ENCODE measurements at places on chromosomes 2 and 18.

DNA sequence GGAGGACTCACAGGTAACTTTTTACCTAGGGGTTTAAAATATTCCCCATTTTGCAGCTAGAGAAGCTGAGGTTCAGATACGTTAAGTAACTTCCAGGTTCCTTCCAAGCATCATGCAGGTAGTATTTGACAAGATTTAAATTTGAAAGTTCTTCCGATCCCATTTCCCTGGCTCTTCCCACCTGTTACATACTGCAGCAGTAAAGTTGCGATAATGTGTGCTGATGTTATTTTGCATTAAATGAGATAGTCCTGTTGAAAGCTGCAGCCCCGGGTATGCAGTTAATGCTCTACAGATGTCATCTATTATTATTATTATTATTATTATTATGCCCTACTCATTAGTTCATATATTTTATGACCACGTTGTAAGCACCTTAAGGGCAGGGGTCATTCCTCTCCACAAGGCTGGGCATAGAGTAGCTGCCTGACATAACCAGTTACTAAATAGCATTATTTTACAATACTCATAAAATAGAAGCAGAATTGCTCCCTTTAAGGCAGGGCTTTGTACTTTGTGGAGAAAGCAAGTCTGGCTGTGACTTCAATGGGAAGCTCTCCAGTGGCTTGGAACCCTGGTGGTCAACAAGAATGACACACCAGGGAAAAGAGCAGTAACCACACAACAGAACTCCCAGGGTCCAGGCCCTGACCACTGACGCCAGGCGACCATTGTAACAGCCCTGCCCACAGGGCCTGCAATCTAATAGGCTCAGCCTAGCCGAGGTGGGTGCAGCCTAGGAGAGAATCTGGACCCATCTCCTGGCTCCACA lies 112.0 kb upstream of the STPG4 start:
- DNase-seq, result no peak

DNA sequence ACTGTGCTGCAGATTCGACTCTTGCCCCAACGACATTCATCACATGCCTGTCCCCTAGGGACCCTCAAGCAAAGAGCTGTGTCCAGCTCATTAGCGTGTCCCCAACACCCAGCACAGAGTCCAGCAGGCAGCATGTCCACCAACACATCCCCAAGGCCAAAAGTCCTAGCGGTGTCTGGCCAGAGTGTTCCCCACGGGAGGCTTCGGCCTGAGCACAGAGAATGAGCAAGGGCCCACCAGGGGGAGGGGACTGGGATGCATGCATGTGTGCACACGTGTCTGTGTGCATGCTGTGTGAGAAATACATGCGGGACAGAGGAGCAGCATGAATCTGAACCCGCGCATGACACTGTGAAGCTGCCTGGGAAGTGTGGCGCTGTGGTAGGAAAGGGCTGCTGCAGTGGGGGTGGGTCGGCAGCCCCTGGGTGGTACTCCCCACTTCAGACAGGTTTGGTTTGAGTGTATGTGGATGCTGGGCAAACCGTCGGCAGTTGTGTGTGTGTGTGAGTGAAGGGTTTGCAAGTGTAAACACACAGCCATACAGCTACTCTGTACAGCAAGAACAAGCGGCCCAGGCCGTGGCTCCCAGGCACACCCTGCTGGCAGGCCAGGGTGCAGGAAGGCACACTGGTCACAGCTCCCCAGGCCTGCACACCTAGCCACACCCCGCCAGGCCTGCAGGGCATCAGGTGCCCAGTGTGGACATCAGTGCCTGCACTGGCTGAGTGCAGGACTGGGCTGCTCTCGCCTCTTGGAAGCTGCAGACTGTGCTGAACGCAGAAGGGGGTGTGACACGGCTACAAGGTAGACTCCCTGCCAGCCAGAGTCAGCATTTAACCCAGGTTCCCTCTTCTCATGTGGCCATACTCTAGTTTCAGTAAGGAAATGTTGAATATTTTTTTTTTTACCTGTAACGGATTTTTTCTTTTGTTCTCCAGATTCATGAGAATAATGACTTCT lies 19.5 kb upstream of the HES6 start:
- no peak for DNase-seq

GRCh38 chr2:210172219-210172575 lies 988 bp upstream of the KANSL1L start:
- DNase-seq, result no peak

GRCh38 chr2:98465456-98466226 lies 21.0 kb downstream of the INPP4A start:
- DNase-seq, result peak; percentile 75

- no peak for DNase-seq
Observed at GRCh38 chr18:63087421-63088230, 231.9 kb downstream of the BCL2 start.

- DNase-seq, result no peak
Observed at GRCh38 chr18:59144483-59144882, 4.8 kb downstream of the SEC11C start.

- no peak for DNase-seq
Observed at GRCh38 chr2:237141571-237142051, 55.9 kb downstream of the COPS8 start.

GRCh38 chr2:169397697-169398096 lies 35.4 kb upstream of the LRP2 start:
- DNase-seq, result no peak

DNA sequence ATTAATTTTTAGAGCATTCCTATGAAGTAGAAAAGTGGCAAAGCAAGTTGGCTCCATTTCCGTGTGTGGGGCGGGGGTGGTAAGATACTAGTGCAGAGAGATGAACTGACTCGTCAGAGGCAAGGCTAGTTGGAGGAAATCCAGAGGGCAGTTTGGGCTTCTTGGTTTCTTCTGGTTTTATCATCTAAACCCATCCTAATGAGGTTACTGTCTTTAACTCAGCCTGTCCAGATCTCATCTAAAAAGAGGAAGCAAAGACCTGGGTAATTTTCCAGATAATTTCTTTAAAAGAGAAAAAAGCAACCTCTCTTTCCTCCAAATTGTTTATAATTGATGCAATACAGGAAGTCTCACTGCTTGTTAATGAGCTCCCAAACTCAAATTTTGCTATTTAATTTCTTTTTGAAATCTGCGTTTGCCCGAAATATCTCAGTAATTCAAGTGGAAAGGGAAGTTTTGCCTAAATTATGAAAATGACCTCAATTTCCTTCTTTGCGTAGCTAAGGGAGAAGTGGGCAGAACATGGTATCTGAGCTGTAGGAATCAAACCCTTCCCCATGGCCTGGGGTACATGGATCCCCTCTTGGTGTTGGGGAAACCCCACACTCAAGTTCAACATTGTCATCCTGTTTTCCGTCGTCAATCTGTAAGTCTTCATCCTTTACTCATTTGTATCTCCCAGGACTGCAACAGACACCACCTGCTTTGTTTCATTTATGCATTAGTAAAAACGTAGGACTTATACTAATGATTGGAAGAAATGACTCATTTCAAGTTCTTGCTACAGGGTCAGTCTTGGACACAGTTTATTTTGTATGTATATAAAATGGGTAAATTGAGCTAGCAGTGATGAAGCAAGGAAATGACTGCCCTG lies 89.1 kb upstream of the KLF7 start:
- DNase-seq, result no peak

- peak; percentile 94 for DNase-seq
Observed at GRCh38 chr2:6103949-6104348, 411.8 kb downstream of the SOX11 start.

DNA sequence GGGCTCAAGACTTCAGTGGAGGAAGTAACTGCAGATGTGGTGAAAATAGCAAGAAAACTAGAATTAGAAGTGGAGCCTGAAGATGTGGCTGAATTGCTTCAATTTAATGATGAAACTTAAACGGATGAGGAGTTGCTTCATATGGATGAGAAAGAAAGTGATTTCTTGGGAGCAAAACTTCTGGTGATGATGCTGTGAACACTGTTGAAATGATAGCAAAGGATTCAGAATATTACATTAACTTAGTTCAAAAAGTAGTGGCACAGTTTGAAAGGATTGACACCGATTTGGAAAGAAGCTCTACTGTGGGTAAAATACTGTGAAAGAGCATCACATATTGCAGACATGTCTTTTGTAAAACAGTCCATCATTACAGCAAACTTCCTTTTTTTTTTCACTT lies 638.0 kb downstream of the NYAP2 start:
- no peak for DNase-seq

DNA sequence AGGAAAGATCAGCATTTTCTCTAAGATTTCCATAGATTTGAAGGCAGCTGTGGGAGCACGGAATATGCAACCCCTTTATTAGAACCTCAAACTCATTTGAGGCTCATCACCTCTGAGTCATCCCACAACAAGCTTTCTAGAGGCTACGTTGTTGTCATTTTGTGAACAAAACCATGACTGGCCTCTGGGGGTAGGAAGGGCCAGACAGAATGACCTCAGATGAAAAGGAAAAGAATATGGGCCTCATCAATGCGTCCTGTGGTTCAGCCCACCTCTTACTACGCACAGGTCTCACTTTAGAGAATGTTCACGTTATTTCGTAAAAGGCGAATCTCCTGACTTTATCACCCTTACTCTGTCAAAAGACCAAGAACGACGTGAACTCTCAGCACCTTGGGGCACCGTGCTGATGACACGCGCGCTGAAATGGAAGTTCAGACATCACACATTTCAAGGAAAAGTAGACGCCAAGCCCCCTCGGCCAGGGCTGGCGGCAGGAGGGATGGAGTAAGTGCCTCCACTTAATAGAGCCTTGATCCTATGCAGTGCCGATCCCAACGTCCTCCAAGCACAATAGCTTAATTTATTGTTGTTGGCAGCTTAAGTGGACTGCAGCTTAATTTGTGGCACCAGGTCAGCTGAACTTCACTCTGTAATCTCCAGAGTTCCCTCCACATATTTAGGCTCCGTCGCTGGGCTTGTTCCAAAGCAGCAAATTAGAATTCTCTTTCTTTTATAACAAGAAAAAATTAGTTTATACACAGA lies 208.3 kb downstream of the EIPR1 start:
- no peak for DNase-seq

DNA sequence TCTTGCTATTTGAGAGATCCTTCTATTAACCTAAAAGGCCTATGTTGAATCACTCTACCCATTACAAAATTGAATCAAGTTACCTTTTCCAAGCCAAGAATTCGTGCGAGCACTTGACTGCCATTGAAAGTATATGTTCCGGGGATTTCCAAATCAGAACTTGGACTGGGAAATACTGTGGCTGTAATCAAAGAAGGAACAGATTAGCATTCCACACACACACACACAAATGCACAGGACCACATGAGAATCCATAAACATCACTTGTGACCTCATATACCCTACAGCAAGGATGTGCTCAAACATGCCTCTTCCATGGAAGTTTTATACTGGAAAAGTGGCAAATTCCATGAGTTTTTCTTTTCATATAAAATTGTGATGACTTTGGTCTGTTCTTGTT lies 86.0 kb downstream of the ABCA12 start:
- no peak for DNase-seq

GRCh38 chr2:206531996-206532543 lies 88.7 kb downstream of the ADAM23 start:
- DNase-seq, result no peak

DNA sequence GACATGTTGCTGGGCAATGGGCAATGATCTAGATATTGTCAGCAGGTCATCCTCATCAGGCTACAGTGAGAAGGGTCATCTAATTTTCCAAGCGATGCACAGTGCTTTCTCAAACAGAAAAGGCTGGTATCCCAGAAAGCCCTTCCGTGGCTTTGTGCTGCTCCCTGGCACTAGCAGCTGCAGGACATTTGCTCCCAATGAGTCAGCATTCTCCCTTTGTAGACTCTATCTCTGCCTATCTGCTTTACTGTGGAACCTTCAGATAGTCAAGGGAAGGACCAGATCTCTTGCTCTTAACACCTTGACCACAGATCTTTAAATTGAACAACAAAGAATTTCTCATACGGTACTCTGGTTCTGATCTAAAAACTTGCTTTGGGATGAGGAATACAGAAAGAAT lies 101.4 kb downstream of the CDH2 start:
- DNase-seq, result no peak

- no peak for DNase-seq
Observed at GRCh38 chr2:174439323-174439722, 43.8 kb downstream of the SCRN3 start.

- DNase-seq, result no peak
Observed at GRCh38 chr18:62323483-62324180, 1.5 kb upstream of the TNFRSF11A start.

- no peak for DNase-seq
Observed at GRCh38 chr18:36442717-36443116, 145.2 kb downstream of the FHOD3 start.

DNA sequence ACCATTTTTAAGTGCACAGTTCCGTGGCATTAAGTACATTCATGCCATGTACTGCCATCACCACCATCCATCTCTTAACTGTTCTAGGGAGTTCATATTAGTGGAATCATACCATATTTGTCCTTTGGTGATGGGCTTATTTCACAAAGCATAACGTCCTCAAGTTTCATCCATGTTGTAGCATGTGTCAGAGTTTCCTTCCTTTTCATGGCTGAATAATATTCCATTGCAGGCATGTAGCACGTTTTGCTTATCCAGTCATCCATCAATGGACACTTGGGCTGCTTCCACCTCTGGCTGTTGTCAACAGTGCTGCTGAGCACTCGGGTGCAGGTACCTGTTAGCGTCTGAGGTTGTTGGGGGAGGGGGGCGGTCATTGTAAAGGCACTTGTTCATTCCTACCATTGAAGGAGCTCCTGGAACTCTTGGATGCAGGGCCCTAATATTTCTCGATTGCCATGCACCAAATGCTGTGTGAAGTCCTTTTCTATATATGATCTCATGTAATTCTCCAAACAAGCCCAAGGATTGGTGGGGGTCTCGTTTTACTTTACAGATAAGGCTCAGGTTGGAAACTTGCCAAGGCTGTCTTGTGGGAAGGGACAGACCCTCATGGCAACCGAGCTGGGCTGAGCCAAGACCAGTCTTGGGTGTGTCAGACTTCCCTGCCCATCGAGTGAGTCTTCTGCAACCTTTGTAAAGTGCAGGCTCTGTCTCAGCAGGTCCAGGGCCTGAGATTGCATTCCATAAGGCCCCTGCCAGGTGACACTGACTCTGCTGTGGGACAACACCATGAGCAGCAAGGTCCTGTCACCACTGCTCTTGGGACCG lies 42.9 kb upstream of the SH3RF3 start:
- no peak for DNase-seq
